Stimulated activated naive CD8-positive, alpha-beta T cell treated with anti-CD3 and anti-CD28 coated beads, Interleukin-15, amount 100 ng/mL, for 72 hours (primary cell): ENCODE measurements at places on chromosomes 6 and 20.

- no peak for DNase-seq
Measured at GRCh38 chr20:63781181-63781580, 41.6 kb downstream of the SLC2A4RG start.

GRCh38 chr6:5201271-5201670 lies 59.5 kb downstream of the LYRM4 start:
- DNase-seq = no peak

DNA sequence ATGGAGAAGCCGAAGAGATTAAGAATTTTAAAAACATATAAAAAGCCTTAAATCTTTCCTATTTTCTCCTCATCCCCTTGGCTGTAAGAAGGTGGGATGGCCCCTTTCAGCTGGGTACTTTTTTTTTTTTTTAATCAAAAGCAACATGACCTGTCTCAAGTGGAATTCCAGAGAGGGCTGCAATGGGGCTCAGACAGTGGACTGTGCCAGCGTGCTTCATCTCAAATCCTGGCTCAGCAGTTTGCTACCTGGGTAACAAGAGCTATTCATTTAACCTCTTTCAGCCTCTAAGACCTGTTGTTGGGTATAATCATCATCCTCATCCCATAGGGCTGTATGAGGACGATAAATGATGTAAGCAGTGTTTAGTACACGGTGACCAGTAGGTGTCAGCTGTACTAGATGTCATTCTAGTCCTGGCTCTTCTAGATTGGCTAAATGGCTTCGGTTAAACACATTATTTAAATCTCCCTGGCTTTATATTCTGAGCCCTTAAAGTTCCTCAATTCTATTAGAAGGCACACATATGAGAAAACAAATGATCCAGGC lies 6.9 kb upstream of the PPP1R3G start:
- DNase-seq = no peak

DNA sequence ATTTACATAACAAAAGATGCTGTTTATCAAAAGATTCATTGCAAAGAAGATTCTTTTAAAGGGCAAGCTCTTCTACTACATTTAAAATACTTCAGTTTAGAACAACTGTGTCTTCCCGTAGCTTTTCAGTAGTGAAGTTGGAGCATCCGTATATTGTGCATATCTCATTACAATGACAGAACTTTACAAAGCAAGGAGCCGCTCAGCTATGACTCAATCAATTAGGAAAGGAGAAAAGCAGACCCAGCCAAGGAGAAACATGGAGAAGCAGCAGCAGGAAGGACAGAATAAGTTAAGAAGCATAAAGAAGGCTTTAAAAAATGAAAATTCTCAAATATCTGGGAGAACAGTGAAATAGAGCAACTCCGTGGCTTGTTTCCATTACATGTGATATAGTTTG lies 132.6 kb upstream of the SMLR1 start:
- DNase-seq = no peak

DNA sequence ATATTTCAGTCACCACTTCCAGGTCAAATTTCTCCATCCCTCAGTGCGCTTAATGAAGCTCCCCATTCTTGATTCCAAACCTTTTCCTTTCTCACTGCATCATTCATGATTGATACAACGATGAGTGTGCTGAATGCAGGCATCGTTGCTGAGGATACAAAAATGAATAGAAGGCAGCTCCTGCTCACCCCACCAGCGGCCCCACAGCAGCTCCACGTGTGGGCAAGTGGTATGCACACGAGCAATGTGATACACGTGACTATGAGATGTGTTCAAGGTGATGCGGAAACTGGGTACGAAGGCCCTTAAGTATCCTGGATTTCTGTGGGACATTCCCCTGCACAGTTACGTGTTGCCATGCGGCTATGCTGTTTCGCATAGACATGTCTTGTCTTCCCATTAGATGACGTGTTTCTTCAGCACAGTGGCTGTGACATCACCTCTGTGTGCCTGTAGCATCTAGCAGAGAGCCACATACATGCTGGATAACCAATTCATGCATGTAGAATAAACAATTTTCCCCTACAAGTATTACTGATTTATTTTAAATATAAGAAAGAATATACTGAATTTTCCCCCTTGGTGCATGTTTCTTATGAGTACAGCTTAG lies 260.5 kb upstream of the AGPAT4 start:
- no peak for DNase-seq
